LoVo (cell line): ENCODE measurements at places on chromosomes 3 and 15.

DNA sequence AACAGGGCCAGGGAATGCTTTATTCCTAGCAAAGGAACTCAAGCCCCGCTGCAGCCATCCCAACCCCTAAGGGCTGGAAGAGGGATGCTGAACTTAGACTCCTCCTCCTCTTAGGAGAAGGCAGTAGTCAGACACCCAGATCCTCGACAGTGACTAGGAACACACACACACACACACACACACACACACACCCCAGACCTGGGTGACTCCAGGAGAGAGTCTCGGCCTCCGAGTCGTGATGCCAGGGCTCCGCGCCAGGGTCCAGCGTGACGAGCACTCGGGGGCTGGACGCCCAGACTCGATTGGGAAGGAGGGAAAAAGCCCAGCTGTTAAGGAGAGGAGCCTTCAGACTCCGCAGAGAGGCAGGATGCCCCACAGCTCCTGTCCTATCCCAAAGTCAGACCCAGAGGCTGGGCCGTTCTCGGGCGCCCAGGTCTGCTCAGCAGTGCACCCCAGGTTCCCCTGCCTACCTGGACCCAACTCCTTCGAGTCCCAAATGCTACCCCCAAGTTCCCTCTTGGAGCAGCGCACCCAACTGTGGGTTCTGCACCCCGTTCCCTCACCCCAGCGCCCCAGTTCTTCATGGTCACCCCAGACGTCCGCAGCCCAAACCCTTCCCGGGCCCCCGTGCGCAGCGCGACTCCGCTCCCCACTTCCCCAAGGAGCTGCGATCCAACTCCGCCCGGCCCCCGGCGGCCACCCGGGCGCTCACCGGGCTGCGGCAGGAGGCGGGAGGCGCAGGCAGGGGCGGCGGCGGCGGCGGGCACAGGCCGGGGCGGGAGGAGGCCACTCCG lies 421 bp downstream of the BMF start:
- DNase-seq: no peak

DNA sequence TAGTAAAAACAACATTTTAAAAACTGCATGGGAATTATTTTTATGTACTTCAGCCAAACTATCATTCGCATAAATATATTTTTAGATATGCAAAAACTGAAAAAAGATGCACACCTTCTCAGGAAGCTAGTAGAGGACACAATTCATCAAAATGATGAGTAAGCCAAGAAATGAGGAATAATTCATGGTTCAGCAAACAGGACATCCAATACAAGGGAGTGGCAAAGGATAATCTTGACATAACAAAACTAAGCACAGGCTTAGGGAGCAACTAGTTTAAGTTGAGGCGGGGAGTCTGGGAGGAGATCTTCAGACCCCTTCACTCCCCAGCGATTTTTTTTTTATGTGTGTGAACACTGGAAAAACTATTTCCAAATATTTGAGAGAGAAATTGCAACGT lies 93.7 kb downstream of the ZNF280D start:
- no peak for DNase-seq

DNA sequence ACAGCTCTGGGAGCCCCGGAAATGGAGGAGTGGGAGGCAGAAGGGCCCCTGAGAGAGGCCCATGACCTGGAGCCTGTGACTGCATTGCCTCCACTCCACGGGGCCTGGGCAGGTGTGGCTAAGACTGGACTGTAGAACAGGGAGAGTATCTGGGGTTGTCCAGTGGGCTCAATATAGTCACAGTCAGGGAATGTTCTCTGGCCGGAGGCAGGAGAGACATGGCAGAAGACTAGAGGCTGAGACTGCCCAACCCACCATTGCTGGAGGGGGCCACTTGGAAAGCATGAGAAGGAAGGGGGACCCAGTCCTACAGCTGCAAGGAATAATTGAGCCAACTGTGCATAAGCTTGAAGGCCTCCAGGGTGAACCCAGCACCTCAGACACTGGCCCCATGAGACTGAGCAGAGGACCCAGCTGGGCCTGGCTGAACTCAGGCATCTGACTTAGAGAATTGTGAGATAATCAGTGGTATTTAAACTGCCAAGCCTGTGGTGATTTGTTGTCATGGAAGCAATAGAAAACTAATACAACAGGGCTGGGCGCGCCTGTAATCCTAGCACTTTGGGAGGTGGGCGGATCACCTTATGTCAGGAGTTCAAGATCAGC lies 33.1 kb downstream of the NIPA2 start:
- DNase-seq: no peak

DNA sequence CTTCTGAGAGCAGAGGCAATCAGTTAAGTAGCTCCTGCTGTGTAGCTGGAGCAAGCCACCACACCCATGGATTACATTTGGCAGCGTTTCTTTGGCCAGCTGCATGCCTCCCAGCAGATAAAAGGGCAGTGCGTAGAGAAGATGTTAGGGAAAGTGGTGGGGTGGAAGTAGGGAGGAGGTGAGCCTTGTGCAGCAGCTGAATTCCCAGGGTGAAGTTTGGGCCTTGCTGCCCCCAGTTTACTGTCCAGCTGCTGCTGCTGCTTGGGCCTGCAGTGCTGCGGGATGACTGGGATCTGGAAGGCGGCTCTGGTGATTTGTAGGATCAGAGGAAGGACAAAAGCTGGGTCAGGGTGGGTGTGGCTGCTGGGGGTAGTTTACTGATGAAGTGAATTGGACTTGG lies 318.7 kb upstream of the C2CD4B start:
- DNase-seq: peak; percentile 31

DNA sequence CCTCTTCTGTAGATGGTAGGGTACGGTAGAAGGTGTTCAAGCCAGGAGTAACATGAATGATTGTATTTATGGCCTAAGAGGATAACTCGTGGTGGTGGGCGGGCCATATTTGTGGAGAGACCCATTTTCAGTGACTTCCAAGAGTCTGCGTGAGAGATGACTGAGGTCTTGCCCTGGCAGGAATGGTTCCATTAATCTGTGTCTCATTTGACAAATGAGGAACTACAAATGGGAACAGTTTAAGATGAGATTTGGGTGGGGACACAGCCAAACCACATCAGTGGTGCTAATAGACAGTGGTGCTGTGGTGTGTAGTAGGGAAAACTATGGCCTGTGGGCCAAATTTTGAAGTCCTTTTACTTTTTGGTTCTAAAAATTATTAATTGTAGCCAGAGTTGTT lies 47.1 kb downstream of the FLNB start:
- no peak for DNase-seq

GRCh38 chr3:115502128-115502527 lies 121.2 kb upstream of the GAP43 start:
- DNase-seq: no peak

DNA sequence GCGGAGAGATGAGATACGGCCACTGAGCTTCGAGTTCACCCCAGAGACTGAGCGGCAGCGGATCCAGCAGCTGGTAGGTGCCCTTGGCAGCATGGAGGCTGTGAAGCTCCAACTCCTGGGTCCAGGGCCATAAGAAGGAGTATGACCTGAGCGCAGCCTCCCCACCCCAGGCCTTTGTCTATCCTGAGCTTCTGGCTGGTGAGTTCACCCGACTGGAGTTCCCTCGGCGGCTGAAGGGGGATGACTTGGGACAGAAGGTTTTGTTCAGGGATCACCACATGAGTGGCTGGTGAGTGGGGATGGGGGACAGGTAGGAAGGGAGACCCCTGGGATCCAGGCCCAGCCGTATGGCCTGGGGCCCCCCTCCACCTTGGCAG lies 2.6 kb downstream of the PPM1M start:
- DNase-seq: no peak

- no peak for DNase-seq
Measured at GRCh38 chr3:24242012-24242698, 252.5 kb downstream of the THRB start.

GRCh38 chr3:168531116-168531515 lies 435.4 kb upstream of the GOLIM4 start:
- DNase-seq: no peak

DNA sequence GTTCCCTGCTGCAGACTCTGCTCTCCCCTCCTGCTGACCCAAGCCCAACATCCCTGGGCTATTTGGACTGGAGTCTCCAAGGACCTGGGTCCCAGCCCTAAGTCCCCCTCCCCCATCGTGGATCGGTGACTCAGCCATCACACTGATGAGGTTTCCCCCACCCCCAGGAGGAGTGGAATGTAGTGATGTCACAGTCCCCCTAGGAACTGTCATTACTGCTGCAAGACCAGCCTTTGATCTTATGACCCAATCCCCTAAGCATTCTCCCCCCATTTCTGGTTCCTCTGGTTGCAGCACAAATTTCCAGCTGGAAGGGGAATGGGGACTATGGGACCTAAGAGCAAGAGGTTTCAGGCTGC lies 63.4 kb upstream of the CSPG4 start:
- DNase-seq: no peak

DNA sequence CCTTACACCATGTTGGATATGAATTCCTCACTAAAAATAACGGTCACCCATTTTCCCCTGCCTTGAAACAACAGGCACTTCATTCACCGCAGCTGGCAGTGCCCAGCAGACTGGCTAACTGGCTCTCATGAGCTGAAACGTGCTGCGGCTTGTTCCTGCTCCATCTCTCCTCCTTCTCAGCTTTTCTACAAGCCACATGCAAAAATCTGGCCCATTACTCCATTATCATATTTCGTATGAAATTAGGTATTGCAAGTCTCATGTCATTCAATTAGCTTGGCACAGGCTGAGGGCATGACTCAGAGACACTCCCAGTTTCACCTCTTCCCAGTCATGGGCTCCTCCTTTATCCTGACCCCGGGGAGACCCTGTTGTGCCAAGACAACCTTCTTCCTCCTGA lies 60.0 kb downstream of the MAGEF1 start:
- DNase-seq: peak; percentile 32
